ENCODE measurements at places on chromosomes 13 and 19. TPM values are rescaled to one million over a fixed set of nuclear protein-coding genes. Genes with fewer than 3 reads are reported as not detected.

The CACNA1A gene
- polyA plus RNA-seq, result 305 TPM

The ZNF709 gene
- polyA plus RNA-seq, result 0.63 TPM

The RASA3 gene
- 12.4 TPM for polyA plus RNA-seq

The DACH1 gene
- polyA plus RNA-seq, result 7.6 TPM

The IFNL1 gene
- polyA plus RNA-seq, result not detected

The TIMM13 gene
- polyA plus RNA-seq, result 121 TPM

The PSPN gene
- polyA plus RNA-seq, result 5.9 TPM

The PDE4C gene
- 0.25 TPM for polyA plus RNA-seq

The KIRREL2 gene
- polyA plus RNA-seq, result 0.59 TPM

The LRG1 gene
- polyA plus RNA-seq, result 0.14 TPM

The ONECUT3 gene
- not detected for polyA plus RNA-seq

The SHD gene
- polyA plus RNA-seq, result 207 TPM

The PLEKHA4 gene
- polyA plus RNA-seq, result 3.4 TPM

The RSPH6A gene
- polyA plus RNA-seq, result not detected

The PLEKHG2 gene
- 28.8 TPM for polyA plus RNA-seq

The PSMD8 gene
- polyA plus RNA-seq, result 293 TPM

The SCN1B gene
- 67.9 TPM for polyA plus RNA-seq

The EFNA2 gene
- polyA plus RNA-seq, result 14.9 TPM

The RFPL4AL1 gene
- not detected for polyA plus RNA-seq

The CTU1 gene
- 3.4 TPM for polyA plus RNA-seq

The KLK2 gene
- not detected for polyA plus RNA-seq

The MEIOSIN gene
- polyA plus RNA-seq, result not detected

The INTS6 gene
- 4.4 TPM for polyA plus RNA-seq

The CPB2 gene
- not detected for polyA plus RNA-seq

The RASIP1 gene
- polyA plus RNA-seq, result 4.7 TPM

The SIGLEC5 gene
- polyA plus RNA-seq, result 0.44 TPM

The CYP2A6 gene
- not detected for polyA plus RNA-seq

The CEACAM8 gene
- not detected for polyA plus RNA-seq

The KLHL1 gene
- polyA plus RNA-seq, result 0.12 TPM

Data from brain (organoid and tissue), 16 donors.